Fibroblast of lung (primary cell): ENCODE measurements at places on chromosomes 1 and 21. TPM values are rescaled to one million over a fixed set of nuclear protein-coding genes. Genes with fewer than 3 reads are reported as not detected.

GRCh38 chr1:1490633-1491230 lies 19.2 kb downstream of the ATAD3B start:
- no peak overlapping the region for H3K27ac ChIP-seq
- no peaks in the 10 kb centered on the region for H3K4me1 ChIP-seq
- no peak overlapping the region for H3K4me3 ChIP-seq
- no peak for DNase-seq
- H3K27me3 ChIP-seq = no peaks in the 10 kb centered on the region
- H3K36me3 ChIP-seq = peaks cover 20% of the 10 kb centered on the region

Gene VWA5B1
- not detected in 2 replicates for total RNA-seq

GRCh38 chr1:190975827-190976226 lies 498.2 kb upstream of the BRINP3 start:
- no peak for DNase-seq
- no peak overlapping the region for H3K27ac ChIP-seq
- H3K4me1 ChIP-seq = no peaks in the 10 kb centered on the region
- H3K36me3 ChIP-seq = no peaks in the 10 kb centered on the region

Gene CFAP45
- total RNA-seq = 0.51 and 1.5 TPM in 2 replicates

GRCh38 chr1:106676021-106676420 lies 380.5 kb upstream of the PRMT6 start:
- H3K4me1 ChIP-seq = no peaks in the 10 kb centered on the region
- no peak overlapping the region for H3K4me3 ChIP-seq
- no peaks in the 10 kb centered on the region for H3K36me3 ChIP-seq
- DNase-seq = peak; percentile 74
- H3K27ac ChIP-seq = no peak overlapping the region

- H3K36me3 ChIP-seq = no peaks in the 10 kb centered on the region
- no peak overlapping the region for H3K4me3 ChIP-seq
- H3K27me3 ChIP-seq = no peaks in the 10 kb centered on the region
- H3K27ac ChIP-seq = no peak overlapping the region
- no peak for DNase-seq
Observed at GRCh38 chr1:6074192-6074901, 28.7 kb downstream of the KCNAB2 start.

Gene TARDBP
- total RNA-seq = 81.4 and 97.1 TPM in 2 replicates

- H3K36me3 ChIP-seq = no peaks in the 10 kb centered on the region
- H3K27me3 ChIP-seq = no peaks in the 10 kb centered on the region
- peaks cover 4% of the 10 kb centered on the region for H3K4me1 ChIP-seq
- peak; percentile 41 for DNase-seq
- peak overlapping the region; percentile 67 for H3K27ac ChIP-seq
Observed at GRCh38 chr1:51518033-51518585, 957 bp downstream of the EPS15 start.

Gene FLAD1
- total RNA-seq = 20.5 and 24.9 TPM in 2 replicates

GRCh38 chr1:7993593-7994479 lies 32.3 kb downstream of the ERRFI1 start:
- no peaks in the 10 kb centered on the region for H3K27me3 ChIP-seq
- peaks cover 4% of the 10 kb centered on the region for H3K36me3 ChIP-seq
- H3K4me1 ChIP-seq = peaks cover 2% of the 10 kb centered on the region
- peak overlapping the region; percentile 57 for H3K27ac ChIP-seq
- peak; percentile 79 for DNase-seq
- no peak overlapping the region for H3K4me3 ChIP-seq

Gene INKA2
- total RNA-seq = 3.5 and 3.9 TPM in 2 replicates

DNA sequence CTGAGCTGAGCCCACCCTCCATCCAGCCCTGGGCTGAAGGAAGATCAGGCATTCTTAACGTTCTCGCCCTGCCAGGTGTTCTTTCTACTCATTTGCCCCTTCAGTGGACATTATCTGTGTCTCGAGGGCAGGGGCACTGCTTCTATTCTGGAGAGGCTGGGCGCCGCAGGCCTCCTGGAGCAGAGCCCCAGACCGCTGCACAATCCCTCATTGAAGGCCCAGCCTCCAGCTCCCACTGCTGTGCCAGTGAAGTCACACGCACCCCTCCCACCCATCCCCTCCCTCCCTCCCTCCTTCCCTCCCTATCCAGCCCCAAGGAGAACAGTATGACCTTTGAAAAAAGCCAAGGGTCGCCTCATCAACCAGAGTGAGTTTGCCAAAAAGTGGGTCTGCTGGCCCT lies 76.7 kb downstream of the NFASC start:
- H3K4me1 ChIP-seq = no peaks in the 10 kb centered on the region
- DNase-seq = no peak
- no peaks in the 10 kb centered on the region for H3K36me3 ChIP-seq
- H3K4me3 ChIP-seq = no peak overlapping the region
- no peaks in the 10 kb centered on the region for H3K27me3 ChIP-seq
- H3K27ac ChIP-seq = no peak overlapping the region

DNA sequence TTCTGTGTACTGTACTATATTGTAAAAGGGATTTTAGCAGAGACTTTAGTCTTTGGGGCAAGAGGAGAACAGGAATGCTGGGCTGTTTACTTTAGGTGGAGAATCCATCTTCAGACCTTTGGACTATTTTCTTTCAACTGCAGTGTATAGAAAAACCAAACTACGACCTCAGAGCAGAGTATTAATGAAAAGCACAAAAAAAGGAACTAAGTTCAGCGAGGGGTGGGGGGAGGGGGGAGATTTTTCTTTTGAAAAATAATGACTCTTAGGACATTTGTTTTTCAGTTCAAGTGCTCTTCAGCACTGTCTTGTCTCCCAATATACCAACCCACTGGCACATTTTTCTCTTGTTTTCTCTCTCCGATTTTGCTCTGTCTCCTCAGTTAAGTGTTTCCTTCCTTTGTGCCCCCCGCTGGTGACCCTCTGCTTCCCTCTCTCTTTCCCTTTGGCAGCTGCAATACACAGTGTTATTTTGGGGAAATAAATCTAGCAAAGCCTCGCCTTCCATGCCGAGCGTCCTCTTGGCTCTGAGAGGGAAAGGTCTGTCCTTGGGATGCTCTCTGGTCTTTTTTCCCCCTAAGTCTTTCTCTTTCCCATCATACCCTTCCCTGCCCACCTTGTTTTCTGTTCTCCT lies 44.8 kb downstream of the ACP6 start:
- no peaks in the 10 kb centered on the region for H3K27me3 ChIP-seq
- no peak overlapping the region for H3K4me3 ChIP-seq
- no peak overlapping the region for H3K27ac ChIP-seq
- H3K36me3 ChIP-seq = peaks cover 2% of the 10 kb centered on the region
- no peaks in the 10 kb centered on the region for H3K4me1 ChIP-seq

Gene RPS6KA1
- 1.7 and 2.6 TPM in 2 replicates for total RNA-seq

DNA sequence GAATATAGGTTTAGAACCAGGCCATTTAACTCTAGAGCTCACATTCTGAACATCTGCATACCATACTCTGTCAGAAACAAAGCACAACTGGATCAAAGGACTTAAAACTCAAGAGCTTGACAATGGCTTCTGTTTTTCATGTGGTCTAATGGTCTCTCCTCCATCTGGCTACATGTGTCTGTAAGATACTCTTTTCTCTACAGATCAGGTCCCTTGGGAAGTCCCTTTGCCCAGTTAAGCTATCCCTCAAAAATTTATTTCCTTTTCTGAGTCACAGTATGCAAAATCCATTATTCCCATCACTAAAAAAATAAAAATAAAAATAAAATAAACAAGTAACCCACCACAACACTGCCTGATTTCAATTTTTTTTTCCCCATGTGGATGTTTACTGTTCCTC lies 357.0 kb upstream of the PRMT6 start:
- no peak overlapping the region for H3K27ac ChIP-seq
- no peaks in the 10 kb centered on the region for H3K4me1 ChIP-seq
- no peaks in the 10 kb centered on the region for H3K36me3 ChIP-seq
- no peaks in the 10 kb centered on the region for H3K27me3 ChIP-seq
- H3K4me3 ChIP-seq = no peak overlapping the region

Gene PRDM16
- total RNA-seq = 1.3 and 1.8 TPM in 2 replicates

DNA sequence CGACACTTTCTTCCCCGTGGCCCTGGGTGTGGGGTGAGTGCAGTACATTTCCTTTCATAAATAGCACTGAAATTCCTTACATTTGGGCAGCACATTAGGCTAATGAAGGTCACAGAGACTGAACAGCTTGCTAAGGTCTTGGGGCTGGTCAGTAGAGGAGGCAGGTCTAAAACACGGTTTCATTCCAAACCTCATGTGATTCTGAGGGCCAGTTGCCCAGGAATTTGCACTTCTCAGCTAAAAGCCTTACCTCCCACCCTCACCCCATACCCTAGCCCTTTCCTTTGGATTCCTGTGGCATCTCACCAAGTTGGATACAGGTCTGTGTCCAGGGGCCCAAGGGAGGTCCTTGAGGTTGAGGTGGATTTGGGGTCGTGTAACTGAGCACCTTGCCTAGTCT lies 147.8 kb upstream of the CD34 start:
- H3K4me3 ChIP-seq = no peak overlapping the region
- H3K36me3 ChIP-seq = no peaks in the 10 kb centered on the region
- no peak overlapping the region for H3K27ac ChIP-seq
- H3K27me3 ChIP-seq = no peaks in the 10 kb centered on the region
- no peaks in the 10 kb centered on the region for H3K4me1 ChIP-seq
- no peak for DNase-seq

DNA sequence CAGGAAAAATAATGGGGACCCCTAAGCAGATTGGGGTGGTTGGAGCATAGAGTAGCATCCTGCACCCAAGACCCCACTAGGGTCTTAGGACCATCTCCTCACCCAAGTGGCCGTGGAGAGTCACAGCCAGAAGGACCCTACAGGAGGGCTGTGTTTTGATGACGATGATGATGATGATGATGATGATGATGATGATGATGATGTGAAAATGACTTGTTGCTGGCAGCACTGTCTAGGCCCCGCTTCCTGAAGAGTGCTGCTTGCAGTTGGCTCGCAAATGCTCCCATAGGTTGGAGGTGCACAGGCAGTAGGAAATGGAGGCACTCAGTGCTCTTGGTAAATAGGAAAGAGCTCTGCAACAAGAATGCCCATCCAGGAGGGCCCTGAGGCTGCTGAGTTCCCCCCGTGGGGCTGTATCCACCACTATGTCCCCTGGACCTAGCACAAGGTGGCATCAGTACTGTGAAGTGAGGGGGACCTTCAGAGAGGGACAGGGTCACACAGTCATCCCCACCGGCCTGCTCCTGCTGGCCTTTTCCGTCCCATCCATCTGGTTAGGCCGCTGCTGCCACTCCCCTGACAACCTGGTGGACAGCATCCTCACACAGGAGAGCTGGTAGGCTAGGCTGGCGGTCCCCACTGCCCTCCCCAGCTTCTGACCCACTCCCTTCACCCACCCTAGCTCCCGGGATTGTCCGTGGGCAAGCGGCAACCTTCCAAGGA lies 139.6 kb downstream of the FOXD2 start:
- H3K4me1 ChIP-seq = no peaks in the 10 kb centered on the region
- no peak overlapping the region for H3K27ac ChIP-seq
- H3K27me3 ChIP-seq = no peaks in the 10 kb centered on the region

GRCh38 chr1:157993918-157994605 lies 617 bp downstream of the KIRREL1 start:
- no peaks in the 10 kb centered on the region for H3K27me3 ChIP-seq
- H3K4me3 ChIP-seq = peak overlapping the region; percentile 91
- peak overlapping the region; percentile 75 for H3K27ac ChIP-seq
- DNase-seq = no peak
- H3K4me1 ChIP-seq = peaks cover 17% of the 10 kb centered on the region

Gene MCOLN2
- 1.5 and 6.2 TPM in 2 replicates for total RNA-seq

DNA sequence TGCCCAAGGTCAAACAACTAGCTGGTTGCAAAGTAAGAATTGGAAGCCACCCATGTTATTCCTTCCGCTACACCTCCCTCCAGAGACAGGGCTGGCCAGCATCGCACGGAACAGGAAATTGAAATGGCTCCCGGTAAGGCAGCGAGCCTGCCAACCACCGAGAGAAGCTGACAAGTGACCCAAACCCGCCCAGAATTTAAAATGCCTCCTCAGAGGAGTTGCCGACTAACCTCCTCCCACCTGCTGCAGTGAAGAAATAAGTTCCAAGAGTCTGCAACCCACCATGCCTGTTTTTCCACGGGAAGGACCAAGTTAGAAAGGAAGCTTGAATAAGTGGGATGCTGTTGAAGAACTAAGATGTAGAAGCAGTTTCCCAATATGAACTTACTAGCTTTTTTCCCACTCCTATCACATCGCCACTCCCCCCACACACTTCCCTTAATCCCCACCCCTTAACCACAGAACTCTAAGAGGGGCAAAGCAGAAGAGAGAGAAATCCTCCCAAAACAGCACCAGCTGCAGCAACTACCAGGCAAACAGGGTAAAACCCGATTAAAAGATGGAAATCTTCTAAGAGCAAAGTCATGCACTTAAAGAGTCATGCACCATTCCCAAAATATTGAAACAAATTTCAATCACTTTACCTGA lies 78.6 kb downstream of the TIAM1 start:
- H3K4me1 ChIP-seq = no peaks in the 10 kb centered on the region
- no peaks in the 10 kb centered on the region for H3K36me3 ChIP-seq
- H3K27me3 ChIP-seq = no peaks in the 10 kb centered on the region
- DNase-seq = peak; percentile 10
- no peak overlapping the region for H3K4me3 ChIP-seq

DNA sequence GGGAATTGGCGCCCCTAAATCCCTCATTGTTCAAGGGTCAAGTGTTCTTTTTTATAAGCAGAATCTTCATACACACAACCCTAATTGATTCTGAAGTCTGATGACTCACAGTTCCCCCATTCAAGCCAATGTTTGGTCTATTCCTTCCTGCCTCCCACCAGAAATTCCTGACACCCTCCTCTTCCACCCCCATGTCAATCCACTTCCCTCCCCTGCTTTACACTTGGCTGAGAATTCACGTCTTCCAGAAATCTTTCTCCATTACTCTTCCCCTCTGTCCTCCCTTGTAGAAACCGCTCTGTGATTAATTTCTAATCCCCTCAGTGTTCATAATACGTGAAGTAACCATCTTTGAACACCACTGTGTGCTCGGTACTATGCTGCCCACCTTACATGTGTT lies 76.2 kb upstream of the CD34 start:
- H3K36me3 ChIP-seq = no peaks in the 10 kb centered on the region
- peaks cover 5% of the 10 kb centered on the region for H3K27me3 ChIP-seq
- no peak overlapping the region for H3K4me3 ChIP-seq
- peak; percentile 76 for DNase-seq

DNA sequence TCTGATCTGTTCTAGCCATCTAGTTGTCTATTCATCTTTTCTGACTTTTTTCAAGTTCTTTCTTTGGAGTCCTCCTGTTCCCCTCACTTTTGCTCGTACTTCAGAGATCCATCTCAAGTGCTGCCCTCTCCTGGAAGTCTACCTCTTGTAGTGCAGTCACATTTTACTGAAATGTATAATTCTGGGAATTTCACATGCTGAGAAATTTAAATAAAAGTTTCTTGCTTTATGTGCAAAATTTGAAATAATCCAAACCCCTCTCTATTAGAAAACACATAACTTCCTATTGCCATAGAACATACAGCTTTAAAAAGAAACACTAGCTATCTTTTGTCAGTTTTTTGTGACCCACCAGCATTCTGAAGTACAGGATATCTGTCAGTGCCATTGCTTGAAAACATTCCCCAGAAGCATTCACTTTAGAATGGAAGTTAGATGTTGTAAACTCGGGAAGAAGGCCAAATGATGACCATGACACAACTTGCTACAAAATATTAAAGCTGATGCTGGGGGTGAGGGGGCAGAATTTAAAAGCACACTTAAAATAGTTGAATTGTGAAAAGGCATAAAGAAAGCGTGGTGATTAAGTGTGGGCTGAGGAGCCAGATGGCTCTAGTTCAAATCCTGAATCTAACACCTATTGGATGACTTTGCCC lies 22.0 kb downstream of the RLF start:
- H3K36me3 ChIP-seq = no peaks in the 10 kb centered on the region
- peak; percentile 38 for DNase-seq
- H3K27ac ChIP-seq = no peak overlapping the region
- no peaks in the 10 kb centered on the region for H3K27me3 ChIP-seq
- no peak overlapping the region for H3K4me3 ChIP-seq
